ENCODE measurements at places on chromosomes 4 and X.
A peak's percentile ranks its signal among the peaks of the same experiment; 100 is the strongest.

DNA sequence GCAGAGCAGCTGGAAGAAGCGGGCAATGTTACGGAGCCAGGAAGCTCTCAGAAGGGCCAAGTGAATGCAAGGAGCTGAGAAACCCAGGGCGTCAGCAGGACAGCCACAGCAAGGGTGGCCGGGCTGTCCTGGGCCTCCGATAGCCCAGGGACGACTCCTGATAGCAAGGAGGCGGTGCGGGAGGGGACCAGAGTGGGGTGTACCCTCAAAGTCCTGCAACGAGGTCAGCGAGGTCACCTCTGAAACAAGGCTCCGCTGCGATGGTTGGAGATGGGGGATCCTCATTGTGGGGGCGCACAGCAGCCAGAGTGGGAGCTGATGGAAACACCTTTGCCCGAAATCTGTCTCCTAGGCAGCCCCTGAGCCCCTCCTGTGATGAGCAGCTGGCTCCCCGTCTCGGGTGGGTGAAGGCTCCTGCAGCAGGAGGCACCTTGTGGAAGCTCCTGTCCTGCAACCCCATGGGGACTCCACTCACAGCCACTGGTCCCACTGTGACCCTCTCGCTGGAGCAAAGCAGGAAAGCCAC lies 4.3 kb upstream of the CCNQ start:
- no peak for DNase-seq

GRCh38 chr4:16732741-16733140 lies 165.7 kb downstream of the LDB2 start:
- DNase-seq, result no peak

GRCh38 chr4:88791274-88791673 lies 93.6 kb upstream of the NAP1L5 start:
- DNase-seq, result no peak

- no peak for DNase-seq
These were observed 72.7 kb upstream of the STS start for GRCh38 chrX:7074908-7075204.

DNA sequence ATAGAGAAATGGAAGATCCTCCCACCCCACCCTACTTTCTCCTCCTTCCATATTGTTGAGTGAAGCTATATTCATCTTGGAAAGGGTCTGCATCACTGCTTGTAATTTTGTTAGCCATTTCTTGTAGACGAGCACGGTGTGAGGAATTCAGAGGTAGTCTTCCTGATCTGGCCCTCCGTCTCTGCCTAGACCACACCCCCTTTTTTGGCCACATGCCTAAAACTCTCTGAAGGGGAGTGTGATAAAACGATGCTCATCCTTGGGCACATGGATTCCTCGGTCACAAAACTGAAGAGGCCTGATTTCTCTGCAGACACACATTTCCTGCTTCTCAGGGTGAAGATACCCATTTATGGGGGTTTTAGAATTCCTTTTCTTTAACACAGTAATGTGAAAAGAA lies 182.8 kb downstream of the LARP7 start:
- no peak for DNase-seq

DNA sequence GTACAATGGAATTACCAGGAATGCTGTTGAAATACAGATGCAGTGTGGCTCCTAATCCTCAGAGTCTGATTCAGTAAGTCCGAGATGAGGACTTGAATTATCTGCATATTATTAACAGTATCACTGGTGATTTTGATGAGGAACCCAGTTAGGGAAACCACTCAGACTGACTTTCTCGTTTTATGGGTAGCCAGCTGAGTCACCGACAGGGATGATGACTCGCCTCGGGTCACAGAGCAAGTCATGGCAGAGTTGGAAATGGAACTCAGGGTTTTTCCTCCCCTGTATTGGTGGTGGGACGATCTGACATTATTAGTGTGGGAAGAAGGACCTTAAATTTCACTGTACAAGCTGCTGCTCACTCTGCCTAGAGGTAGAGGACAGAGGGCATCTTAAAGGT lies 51.3 kb downstream of the RTL9 start:
- no peak for DNase-seq

DNA sequence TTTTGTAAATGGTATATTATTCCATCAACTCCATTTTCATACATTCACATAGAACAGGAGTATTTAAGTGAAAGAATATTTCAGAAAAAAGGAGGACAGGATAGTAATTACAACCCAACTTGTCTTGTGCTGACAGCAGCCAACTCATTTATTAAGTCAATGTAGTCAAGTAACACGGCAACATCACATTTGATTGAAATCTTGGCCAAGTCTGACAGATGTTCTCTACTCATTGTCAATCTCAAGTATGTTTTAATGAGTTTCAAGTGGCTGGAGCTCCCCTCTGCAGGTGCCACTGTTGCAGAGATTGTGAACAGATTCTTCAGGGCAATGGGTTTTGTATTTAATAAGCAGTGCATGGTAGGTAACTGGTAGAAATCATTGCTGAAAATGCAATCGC lies 332.5 kb downstream of the C4orf33 start:
- DNase-seq, result no peak

- DNase-seq, result peak; percentile 10
These were observed 38.5 kb upstream of the FGFBP2 start for GRCh38 chr4:16001484-16001858.

GRCh38 chr4:898123-898522 lies 34.0 kb downstream of the GAK start:
- DNase-seq, result no peak

DNA sequence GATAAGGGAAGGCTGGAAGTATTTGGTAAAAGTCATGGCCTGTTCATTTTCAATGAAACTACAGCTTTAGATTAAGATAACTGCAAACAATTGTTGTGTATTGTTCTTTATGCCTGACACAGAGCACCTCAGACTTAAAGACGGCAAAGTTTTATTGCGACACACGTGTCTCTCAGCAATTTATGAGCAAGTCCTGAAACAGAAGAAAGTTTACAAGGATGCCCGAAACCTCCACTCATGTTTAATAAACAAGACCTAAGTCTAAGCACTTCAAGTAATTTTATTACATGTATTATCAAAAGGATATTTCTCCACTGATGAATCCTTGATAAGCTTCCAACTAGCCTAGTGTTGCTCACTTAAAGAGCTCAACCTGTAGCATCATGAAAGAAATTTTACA lies 51.0 kb downstream of the DHX15 start:
- no peak for DNase-seq

- no peak for DNase-seq
These were observed 290.3 kb downstream of the LDB2 start for GRCh38 chr4:16608123-16608522.

GRCh38 chr4:68951806-68952585 lies 392 bp upstream of the UGT2A3 start:
- DNase-seq, result no peak

GRCh38 chr4:107619731-107620130 lies 100.3 kb downstream of the PAPSS1 start:
- no peak for DNase-seq

- DNase-seq, result no peak
These were observed 56.9 kb downstream of the MAD2L1 start for GRCh38 chr4:120009731-120010130.

GRCh38 chr4:99029018-99029735 lies 33.7 kb downstream of the METAP1 start:
- DNase-seq, result no peak

- no peak for DNase-seq
These were observed 27.1 kb downstream of the TMEM271 start for GRCh38 chr4:548976-549375.

DNA sequence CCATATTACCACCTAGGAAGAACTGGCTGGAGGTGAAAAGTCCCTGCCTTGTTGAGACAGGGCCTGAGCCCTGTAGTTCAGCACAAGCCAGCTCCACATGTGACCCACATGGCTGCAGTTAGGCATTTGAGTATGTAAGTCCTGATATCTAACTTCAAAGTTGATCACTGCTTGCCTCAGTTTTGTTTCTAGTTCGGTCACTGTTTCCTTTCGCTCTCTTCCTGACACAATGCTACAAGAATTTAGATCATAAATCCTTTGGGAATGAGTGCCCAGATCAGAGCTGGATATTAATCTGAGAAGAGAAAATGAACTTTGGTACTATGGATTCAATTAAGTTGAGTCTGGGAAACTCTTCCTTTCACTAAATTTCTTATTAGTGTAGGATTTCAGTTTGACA lies 48.4 kb downstream of the AKAP4 start:
- DNase-seq, result no peak

DNA sequence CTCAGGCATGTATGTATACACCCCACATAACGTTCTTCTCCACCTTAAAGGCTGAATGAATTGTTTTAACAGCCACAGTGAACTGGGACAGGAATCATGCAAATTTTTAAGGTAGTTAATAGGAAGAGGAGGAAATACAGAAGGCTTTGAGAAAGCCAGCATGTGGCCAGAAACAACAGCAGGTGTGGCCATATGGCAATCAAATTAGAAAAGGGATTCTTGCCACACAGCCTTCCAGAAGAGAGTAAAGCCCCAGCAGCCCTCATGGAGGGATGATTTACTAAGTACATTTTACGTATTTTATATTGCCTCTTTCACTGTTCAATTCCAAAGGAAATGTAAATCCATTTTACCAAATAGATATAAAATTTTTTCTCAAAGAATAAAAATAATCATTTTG lies 792.2 kb downstream of the ADGRL3 start:
- DNase-seq, result no peak

DNA sequence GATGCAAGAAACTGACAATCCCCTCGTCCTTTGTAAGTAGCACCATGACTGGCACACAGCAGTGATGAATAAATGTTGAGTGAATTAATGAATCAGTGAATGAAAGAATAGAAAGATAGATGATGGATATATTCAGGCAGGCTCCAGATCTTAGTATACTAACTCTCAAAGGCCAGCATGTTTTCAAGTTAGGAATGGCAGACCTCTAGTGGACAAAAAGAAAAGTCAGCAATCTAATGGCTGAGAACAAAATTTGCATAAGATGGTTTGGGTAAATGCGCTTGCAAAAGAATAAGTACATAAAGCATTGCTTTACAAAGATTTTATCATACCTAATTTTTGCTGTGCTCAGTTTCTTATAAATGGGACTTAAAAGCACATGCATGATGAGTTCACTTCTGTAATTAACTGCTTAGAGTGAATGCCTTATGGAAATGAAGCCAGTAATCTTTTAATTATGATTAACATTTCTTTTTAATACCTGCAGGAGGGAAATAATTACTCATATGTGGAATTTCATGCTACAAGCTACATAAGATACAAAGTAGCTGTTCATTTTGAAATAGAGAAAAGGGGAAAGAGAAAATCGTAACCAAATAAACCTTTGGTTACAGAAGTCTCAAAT lies 126.9 kb upstream of the GPRIN3 start:
- no peak for DNase-seq

DNA sequence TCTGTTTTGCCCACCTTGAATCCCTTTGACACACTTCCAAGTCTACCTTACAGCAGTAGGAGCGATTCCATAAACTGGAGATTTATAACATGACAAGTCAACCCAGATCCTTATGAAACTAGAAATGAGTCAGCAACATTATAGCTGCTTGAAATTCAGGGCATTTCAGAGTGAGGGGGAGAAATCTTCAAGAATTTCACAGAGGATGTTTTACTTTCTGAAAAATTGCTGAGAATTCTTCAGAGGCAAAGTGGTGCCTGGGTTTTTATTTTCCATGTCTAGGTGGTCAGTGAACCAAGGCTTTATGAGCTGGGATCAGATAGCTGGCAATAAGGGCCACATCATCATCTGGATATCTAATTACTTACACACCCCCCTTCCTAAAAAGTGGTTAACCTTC lies 119.8 kb downstream of the PPARGC1A start:
- DNase-seq, result no peak

DNA sequence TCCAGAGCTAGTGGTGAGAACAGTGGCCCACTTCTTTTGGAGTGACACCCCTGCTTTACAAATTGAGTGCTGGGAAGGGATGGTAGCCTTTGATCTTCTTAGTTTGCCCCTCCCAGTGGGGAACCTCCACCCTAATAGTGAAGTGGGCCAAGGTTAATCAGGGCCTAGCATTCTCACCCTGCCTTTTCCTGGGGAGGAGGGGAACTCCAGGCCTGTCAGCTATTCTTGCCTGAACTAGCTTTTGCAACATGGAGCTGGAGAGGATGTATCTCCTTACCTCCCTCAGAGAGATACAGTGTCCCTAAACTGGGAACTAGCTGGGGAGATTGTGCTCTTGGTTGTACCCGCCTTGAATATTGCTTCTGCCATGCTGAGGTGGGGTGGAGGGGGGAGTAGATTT lies 20.6 kb downstream of the PHKA1 start:
- no peak for DNase-seq

- no peak for DNase-seq
These were observed 175.3 kb downstream of the TSPAN5 start for GRCh38 chr4:98482847-98483806.

- DNase-seq, result no peak
These were observed 4.8 kb downstream of the ACOX3 start for GRCh38 chr4:8435656-8436121.

- DNase-seq, result no peak
These were observed 65.8 kb upstream of the GPRIN3 start for GRCh38 chr4:89373394-89373793.

GRCh38 chr4:39037941-39038340 lies 5.7 kb upstream of the TMEM156 start:
- DNase-seq, result no peak

GRCh38 chrX:19086102-19086772 lies 36.0 kb downstream of the ADGRG2 start:
- no peak for DNase-seq

DNA sequence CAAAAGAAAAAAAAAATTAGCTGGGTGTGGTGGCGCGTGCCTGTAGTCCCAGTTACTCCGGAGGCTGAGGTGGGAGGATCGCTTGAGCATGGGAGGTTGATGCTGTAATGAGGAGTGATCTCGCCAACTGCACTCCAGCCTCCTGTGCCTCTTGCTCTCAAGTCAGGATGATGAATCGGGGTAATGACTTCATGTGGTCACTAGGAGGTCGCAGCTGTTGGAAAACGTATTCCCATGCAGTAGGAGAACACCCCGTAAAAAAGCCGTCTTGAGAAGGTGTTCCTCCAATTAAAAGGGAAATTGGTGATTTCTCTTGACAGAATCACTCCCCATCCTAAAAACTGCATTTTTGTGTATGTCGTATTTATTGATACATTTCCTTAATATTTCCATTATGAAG lies 2.2 kb downstream of the CCNB3 start:
- DNase-seq, result no peak

GRCh38 chr4:128329638-128330037 lies 42.0 kb upstream of the PGRMC2 start:
- DNase-seq, result no peak

DNA sequence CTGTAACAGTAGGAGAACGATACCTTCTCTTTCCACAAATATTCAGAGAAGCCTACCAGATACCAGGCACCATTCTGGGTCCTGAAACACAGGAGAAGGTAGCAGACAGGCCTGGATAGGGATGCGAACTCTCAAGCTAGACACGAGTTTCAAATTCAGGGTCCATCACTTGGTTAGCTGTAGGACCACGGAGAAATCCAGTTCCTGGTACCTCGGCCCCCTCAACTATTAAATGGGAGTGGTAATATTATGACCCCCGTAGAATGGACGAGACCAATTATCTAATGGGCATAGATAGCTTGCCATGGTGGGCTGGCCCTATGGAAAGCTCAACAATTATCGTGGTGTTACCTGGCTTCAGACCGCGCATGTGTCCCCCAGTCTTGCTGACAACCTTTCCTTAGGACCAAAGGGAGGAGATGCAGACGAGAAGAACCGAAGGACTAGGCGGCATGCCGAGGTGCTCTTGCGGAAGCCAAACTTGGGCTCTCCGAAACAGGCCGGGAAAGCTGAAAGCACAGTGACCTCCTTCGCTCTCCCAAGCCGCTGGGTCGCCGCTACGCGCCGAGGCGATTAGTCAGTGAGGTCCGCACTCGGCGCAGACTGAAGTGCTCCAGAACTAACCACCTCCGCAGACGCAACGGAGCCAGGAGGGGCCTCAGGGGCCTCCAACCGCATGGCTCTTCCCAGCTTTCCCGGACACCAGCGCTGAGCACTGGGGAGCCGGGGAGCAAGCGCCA lies 19.6 kb downstream of the NKX3-2 start:
- no peak for DNase-seq
